ENCODE measurements at places on chromosomes 2 and 18.

GRCh38 chr2:9139491-9140443, 66.8 kb upstream of the ASAP2 start:
- peak; percentile 21 for DNase-seq

GRCh38 chr18:59885579-59886163, 14.1 kb upstream of the PMAIP1 start:
- DNase-seq, result no peak

- DNase-seq, result no peak
These were observed 298.2 kb downstream of the CDCA7 start for GRCh38 chr2:173652767-173653431.

DNA sequence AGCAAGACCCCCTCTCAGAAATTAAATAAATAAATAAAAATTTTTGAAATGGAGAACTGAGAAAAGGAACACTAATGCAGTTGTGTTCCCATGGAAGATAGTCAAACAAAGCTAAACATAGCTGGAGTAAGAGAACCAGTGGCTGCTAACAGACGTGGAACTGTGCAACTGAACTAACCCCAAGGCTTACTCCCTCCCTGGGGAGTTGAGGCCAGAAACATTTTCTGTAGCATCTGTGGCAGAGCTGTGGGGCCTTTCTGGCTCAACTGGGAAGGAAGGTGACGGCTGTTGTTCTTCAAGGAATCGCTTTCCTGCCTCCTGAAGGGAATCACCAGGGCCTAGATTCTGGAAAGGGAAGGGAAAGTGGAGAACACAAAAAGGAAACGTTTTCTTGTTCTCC, 53.9 kb upstream of the B3GNT2 start:
- no peak for DNase-seq

DNA sequence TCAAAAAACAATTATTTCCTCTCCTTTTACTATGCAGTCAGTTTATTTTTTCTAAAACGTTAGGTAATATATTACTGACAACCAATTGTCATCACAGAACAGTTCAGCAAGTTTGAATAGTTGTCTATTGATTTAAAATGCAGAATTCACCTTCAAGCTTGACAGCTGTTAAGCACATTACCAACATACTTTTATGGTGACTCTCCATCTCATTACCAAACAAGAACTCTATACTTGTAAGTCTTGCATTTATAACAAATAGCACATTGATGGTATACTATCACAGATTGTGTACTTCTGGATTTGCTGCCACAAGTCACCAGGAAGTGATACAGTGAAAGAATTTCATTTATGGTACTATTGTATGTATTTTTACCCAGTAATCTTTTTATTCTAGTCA, 99.4 kb upstream of the PPP1CB start:
- DNase-seq, result no peak

- DNase-seq, result no peak
These were observed 22.8 kb downstream of the CCNYL1 start for GRCh38 chr2:207734264-207734635.

DNA sequence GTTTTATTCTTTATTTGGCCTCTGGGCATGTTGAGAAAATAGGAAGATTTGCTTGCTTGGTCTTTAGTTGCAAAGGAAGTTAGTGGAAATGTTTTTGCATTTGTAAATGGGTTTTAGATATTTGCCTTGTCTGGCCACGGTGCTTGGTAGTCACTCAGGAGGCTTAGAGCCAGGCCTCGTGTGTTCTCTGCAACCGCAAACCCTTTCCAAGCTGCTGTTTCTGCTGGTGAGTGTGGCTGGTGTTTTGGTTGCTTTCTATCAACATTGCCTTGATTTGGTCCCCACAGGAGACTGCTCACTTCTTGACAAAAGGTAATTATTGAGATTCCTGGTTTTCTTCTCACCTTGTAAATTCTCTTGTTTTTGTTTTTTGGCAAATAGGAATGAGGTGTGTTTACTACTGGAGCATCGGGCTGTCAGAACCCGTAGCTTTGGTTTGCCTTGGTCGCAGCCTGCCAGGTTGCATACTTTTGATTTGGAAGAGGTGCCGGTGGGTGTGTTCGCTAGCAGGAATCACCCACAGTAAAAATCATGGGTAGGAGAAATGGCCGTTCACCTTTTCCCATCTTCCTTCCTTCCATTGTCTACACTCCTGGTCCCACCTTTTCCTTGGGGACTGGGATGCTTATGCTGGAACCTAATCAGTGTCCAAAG, 15.8 kb downstream of the ASAP2 start:
- DNase-seq, result no peak

GRCh38 chr18:55416791-55417190, 171.2 kb downstream of the TCF4 start:
- DNase-seq, result no peak

- DNase-seq, result no peak
These were observed 115.9 kb upstream of the ARHGAP28 start for GRCh38 chr18:6613581-6613980.

- DNase-seq, result no peak
These were observed 1076.1 kb upstream of the TMEFF2 start for GRCh38 chr2:193270816-193271215.

- DNase-seq, result no peak
These were observed 90.8 kb downstream of the RHOB start for GRCh38 chr2:20537423-20538307.

GRCh38 chr2:119251652-119252051, 28.0 kb downstream of the STEAP3 start:
- DNase-seq, result no peak

GRCh38 chr18:46046126-46046525, 25.9 kb downstream of the PSTPIP2 start:
- no peak for DNase-seq

DNA sequence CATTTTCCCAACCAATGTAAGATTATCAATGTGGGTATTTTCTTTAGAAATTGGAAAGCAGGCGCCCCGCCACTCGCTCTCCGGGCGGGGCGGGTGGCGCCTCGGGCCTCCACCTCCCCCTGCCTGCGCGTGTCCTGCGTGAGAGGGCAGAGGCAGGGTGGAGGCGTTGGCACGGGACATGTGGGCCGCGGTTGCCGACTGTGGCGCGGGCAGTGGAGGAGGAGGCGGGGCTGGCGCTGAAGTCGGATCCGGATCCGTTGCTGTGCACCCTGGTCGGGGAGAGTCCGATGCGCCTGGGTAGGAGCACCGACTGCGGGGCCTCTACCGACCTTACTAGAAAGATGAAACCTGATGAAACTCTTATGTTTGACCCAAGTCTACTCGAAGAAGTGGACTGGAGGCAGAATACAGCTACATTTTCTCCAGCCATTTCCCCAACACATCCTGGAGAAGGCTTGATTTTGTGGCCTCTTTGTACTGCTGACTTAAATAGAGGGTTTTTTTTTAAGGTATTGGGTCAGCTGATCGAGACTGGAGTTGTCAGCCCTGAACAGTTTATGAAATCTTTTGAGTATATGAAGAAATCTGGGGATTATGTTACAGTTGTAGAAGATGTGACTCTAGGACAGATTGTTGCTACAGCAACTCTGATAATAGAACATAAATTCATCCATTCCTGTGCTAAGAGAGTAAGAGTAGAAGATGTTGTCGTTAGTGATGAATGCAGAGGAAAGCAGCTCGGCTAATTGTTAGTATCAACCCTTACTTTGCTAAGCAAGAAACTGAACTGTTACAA, 37.9 kb downstream of the PMS1 start:
- DNase-seq, result no peak

GRCh38 chr2:133240491-133241223, 327.6 kb downstream of the NCKAP5 start:
- DNase-seq, result no peak

DNA sequence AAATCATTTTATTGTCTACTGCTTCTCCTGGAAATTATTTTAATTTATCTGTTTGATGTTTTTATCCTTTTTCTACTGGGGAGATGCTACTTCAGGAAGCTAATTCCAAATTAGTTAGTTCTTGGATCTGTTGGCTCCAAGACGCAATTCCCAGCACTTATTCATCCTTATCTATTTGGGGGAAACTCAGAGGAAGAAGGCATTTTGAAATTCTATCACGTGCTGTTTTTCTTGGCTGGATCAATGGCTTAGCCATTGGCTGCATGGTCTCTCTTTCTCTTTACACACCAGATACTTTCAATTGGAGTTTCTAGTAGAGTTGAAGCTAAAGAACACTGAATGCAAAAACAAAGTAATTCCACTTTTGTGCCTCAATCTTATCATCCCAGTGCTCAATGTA, 98.3 kb downstream of the RAPGEF4 start:
- DNase-seq, result no peak

DNA sequence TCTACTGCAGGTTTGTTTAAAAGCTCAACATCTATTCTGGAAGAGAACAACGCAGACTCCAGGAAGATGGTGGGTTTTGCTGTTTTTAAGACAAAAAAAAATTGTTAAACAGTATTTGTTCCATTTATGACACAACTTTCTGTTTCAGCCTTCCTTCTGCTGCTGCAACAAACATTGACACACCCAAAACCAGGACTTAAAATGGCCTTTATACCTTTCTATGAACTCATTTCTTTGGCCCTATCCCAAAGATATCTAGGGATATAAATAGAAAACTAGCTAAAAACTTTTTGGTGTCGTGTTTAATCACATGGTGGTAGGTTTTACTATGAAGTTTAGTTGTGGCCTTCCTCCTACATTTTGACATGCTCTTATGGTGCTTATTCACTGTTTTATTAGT, 964 bp upstream of the GALNT3 start:
- no peak for DNase-seq

- DNase-seq, result no peak
These were observed 950.1 kb downstream of the TRIB2 start for GRCh38 chr2:13666582-13667414.

- DNase-seq, result no peak
These were observed 222.4 kb upstream of the NCKAP5 start for GRCh38 chr2:133790711-133791110.

- DNase-seq, result no peak
These were observed 131.0 kb downstream of the PHLPP1 start for GRCh38 chr18:62846313-62846712.

DNA sequence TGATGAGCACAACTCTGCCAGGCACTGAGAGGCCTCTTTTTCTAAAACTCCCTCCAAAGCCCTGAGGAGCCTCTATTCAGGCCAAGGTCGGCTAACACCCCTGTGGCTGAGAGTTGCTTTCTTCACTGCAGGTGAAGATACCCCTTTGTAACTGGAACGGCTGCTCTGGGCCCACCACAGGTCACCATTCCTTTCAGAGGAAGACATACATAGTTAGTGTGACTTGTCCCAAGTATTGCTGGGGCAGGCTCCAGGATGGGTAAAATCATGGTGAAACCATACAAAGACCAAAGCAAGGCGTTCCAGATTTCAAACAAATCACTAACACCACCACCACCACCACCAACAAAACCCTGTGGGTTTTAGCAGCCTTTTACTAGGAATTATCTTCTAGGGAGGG, 36.8 kb downstream of the CHST10 start:
- DNase-seq, result no peak

GRCh38 chr18:1916869-1917523, 654.3 kb downstream of the METTL4 start:
- DNase-seq, result no peak

DNA sequence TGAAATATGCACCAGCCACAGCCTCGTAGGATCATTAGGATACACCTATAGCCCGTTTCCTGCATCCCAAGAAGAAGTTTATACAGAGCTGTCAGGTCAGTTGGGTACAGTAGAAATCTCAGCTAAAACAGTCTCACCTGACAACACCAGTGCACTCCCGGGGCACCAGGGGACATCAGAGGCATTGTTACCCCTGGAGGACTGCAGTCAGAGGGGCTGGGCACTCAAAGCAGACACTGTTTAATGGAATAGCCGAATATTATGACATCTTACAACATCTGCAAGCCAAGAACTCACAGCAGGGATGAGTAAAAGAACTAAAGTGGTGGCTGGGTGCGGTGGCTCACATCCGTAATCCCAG, 93.0 kb upstream of the ID2 start:
- no peak for DNase-seq

GRCh38 chr2:84085562-84085961, 373.5 kb downstream of the SUCLG1 start:
- DNase-seq, result no peak

- no peak for DNase-seq
These were observed 80.7 kb downstream of the LYPD1 start for GRCh38 chr2:132589111-132589830.

DNA sequence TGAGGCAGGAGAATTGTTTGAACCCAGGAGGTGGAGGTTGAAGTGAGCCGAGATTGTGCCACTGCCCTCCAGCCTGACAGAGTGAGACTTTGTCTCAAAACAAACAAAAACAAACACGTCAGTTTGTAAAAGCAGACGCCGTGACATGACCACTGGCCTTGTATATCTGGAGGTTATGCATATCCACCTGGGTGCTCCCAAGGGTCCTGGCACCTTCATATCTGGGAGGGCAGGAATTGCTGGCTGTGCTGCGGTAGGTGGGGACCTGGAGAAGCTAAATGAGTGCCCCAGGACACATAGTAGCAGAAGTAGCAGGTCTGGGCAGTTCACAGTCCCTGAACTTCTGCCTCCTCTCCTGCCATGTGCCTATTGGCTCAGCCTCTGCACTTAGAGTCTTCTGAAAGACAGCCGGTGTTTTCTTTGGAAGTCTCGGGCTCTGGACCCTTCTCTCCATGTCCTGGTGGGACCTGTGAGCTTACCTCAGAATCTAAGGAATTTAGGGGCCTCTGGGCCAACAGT, 30.9 kb upstream of the IL1R2 start:
- no peak for DNase-seq

GRCh38 chr2:160299540-160299939, 99.5 kb upstream of the ITGB6 start:
- DNase-seq, result no peak

- no peak for DNase-seq
These were observed at the start of gene NEU2 for GRCh38 chr2:233032551-233033320. Gene NEU2, plus strand, starts transcription at chr2:233032672. Its CDS starts 0 bp downstream, at chr2:233032672.

DNA sequence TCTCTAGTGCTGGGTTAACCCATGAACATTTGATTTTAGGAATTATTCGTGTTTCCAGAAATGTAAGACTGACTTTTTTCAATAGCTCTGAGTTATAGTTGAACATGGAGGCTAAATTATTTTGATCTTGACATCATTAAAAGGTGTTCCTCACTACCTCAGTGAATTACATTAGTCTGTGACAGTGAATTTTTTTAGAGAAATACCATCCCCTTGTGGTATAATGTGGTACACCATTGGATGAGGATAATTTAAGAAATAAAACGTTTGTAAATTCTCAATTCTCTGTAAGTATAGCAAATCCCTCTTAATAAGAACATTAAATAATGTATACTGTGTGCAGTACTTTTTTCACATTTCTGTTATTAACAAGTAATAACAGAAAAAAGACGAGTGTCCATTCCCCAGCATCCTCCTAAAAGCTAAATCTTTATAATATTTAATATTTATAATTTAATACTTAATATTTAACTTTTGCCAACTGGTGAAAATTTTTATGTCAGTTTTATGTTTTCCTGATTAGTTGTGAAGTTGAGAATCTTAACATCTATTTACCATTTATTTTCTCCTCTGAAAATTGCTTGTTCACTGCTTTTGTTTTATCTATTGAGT, 70.3 kb upstream of the CWC22 start:
- no peak for DNase-seq

- DNase-seq, result no peak
These were observed 42.5 kb downstream of the WDR35 start for GRCh38 chr2:19947184-19947940.

GRCh38 chr18:805008-805754, 6.9 kb downstream of the YES1 start:
- no peak for DNase-seq

GRCh38 chr2:99940963-99941362, 201.4 kb downstream of the AFF3 start:
- no peak for DNase-seq

Measured in activated naive CD4-positive, alpha-beta T cell (primary cell).